ENCODE measurements at places on chromosomes 1 and 21. TPM values are rescaled to one million over a fixed set of nuclear protein-coding genes. Genes with fewer than 3 reads are reported as not detected.

ADGRL2 gene
- total RNA-seq, result not detected

LRRIQ3 gene
- 1.7 TPM for total RNA-seq

FMO5 gene
- 0.33 TPM for total RNA-seq

KIF1B gene
- 16.8 TPM for total RNA-seq

TMEM50B gene
- total RNA-seq, result 21.8 TPM

TMEM63A gene
- total RNA-seq, result 59.1 TPM

- H3K27me3 ChIP-seq, result peaks cover 7% of the 10 kb centered on the region
- no peak overlapping the region for H3K27ac ChIP-seq
- DNase-seq, result no peak
- H3K4me3 ChIP-seq, result no peak overlapping the region
- H3K4me1 ChIP-seq, result no peaks in the 10 kb centered on the region
Measured at GRCh38 chr1:29956349-29957030, 720.2 kb downstream of the PTPRU start.

- DNase-seq, result no peak
- H3K27ac ChIP-seq, result no peak overlapping the region
- peaks cover 1% of the 10 kb centered on the region for H3K36me3 ChIP-seq
- H3K4me1 ChIP-seq, result no peaks in the 10 kb centered on the region
- no peak overlapping the region for H3K4me3 ChIP-seq
- H3K27me3 ChIP-seq, result no peaks in the 10 kb centered on the region
Measured at GRCh38 chr21:40606341-40606740, 240.6 kb downstream of the DSCAM start.

DNA sequence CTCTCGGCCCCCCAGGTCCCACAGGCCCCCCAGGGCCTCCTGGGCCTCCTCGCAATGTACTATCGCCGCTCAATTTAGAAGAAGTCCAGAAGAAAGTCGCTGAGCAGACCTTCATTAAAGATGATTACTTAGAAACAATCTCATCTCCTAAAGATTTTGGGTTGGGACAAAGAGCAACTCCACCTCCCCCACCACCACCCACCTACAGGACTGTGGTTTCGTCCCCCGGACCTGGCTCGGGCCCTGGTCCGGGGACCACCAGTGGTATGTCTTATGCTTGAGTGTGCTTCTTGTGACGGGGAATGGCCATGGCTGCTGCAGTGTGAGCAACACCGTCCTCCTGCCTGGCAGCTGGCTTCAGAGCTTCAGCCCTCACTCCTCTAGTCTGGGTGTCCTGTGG, 70.2 kb upstream of the DYNLT5 start:
- no peaks in the 10 kb centered on the region for H3K4me1 ChIP-seq
- H3K4me3 ChIP-seq, result no peak overlapping the region
- peaks cover 8% of the 10 kb centered on the region for H3K27me3 ChIP-seq
- H3K36me3 ChIP-seq, result no peaks in the 10 kb centered on the region
- no peak for DNase-seq
- H3K27ac ChIP-seq, result no peak overlapping the region

GRCh38 chr1:212981571-212982328, 31.4 kb downstream of the VASH2 start:
- H3K4me1 ChIP-seq, result peaks cover 36% of the 10 kb centered on the region
- no peaks in the 10 kb centered on the region for H3K36me3 ChIP-seq
- H3K27me3 ChIP-seq, result no peaks in the 10 kb centered on the region
- H3K4me3 ChIP-seq, result no peak overlapping the region

GRCh38 chr1:218705911-218706893, 361.1 kb downstream of the TGFB2 start:
- no peaks in the 10 kb centered on the region for H3K27me3 ChIP-seq
- H3K4me3 ChIP-seq, result no peak overlapping the region
- H3K27ac ChIP-seq, result no peak overlapping the region

DNA sequence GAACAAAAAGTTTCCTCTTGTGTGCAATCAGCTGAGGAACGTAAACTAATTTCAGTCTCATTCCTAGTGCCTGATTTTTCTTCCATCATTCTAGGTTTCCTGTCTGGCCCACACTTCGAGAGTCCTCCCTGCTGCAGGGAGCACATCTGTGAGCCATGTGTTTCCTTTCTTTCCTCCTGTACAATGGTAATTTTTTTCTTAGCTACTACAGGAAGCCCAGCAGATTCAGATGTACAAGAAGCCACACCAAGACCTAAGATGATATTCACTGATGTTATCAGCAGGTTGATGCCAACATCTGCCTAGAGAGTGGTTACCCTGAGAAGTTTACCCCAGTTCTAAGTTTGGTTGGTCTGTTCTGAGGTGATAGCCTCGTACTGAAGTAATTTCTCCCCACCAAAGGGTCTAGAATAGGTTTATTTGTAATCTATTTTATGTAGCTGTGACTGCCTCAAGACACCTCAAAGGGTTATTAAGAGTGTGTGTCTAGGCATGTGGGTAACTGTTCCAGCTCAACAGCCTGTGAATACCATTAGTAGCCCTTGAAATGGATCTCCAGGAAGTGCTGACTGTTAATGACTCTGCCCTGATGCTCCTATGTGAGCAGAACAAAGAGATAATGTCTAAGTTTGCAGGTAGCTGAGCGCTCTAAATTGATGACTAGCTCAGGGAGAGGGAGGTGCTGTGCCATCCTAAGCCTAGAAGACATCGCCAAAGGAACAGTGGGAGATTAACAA, 31.7 kb upstream of the CLDN14 start:
- no peak for DNase-seq
- H3K4me3 ChIP-seq, result no peak overlapping the region
- H3K27me3 ChIP-seq, result peaks cover 10% of the 10 kb centered on the region

- H3K4me1 ChIP-seq, result no peaks in the 10 kb centered on the region
- no peak overlapping the region for H3K4me3 ChIP-seq
- H3K27ac ChIP-seq, result no peak overlapping the region
- no peak for DNase-seq
Measured at GRCh38 chr1:96296991-96297390, 424.6 kb upstream of the PTBP2 start.

DNA sequence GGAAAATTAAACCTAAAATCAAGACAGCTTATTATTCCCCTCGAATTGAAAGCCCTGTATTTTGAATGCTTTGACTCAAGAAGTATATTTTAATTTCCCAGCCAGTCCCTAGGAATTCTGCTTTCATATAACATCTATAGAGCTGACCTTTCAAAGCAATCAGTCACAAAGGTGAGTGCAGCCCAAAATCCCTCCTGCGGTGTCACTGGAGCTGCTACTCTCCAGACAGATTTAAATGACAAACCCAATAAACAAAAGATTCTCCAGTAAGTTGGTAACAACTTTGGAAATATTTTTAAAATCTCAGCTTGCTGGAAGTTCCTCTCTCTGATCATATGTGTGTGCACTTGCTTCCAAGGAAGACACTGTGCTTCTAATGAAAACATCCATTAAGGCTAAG, 14.7 kb downstream of the PLPP3 start:
- H3K4me1 ChIP-seq, result no peaks in the 10 kb centered on the region
- H3K36me3 ChIP-seq, result no peaks in the 10 kb centered on the region
- no peak overlapping the region for H3K27ac ChIP-seq
- peaks cover 2% of the 10 kb centered on the region for H3K27me3 ChIP-seq

GRCh38 chr1:244226435-244226834, 175.4 kb downstream of the ZBTB18 start:
- H3K4me1 ChIP-seq, result no peaks in the 10 kb centered on the region
- H3K27ac ChIP-seq, result no peak overlapping the region
- H3K27me3 ChIP-seq, result peaks cover 4% of the 10 kb centered on the region
- no peak for DNase-seq
- H3K36me3 ChIP-seq, result no peaks in the 10 kb centered on the region

DNA sequence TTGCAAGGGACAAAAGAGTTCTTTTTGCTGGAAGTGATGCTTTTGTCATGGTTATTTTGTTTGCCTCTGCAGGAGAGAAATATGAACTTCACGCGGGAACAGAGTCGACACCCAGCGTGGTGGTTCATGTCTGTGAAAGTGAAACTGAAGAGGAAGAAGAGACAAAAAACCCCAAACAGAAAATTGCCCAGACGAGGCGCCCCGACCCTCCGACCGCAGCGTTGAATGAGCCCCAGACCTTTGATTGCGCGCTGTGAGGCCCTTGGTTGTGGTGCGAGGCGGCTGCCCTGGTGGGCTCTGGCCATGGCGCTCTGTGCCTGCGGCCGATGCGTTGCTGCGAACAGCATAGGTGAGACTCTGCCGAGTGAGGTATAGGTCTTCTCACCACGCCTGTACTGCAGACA, 20.9 kb upstream of the NCMAP start:
- DNase-seq, result peak; percentile 85
- peak overlapping the region; percentile 99 for H3K27ac ChIP-seq
- peaks cover 56% of the 10 kb centered on the region for H3K36me3 ChIP-seq

GRCh38 chr1:200895801-200896530, 1.3 kb downstream of the INAVA start:
- peaks cover 10% of the 10 kb centered on the region for H3K4me1 ChIP-seq
- no peaks in the 10 kb centered on the region for H3K36me3 ChIP-seq
- H3K27ac ChIP-seq, result no peak overlapping the region
- H3K4me3 ChIP-seq, result no peak overlapping the region
- no peak for DNase-seq

DNA sequence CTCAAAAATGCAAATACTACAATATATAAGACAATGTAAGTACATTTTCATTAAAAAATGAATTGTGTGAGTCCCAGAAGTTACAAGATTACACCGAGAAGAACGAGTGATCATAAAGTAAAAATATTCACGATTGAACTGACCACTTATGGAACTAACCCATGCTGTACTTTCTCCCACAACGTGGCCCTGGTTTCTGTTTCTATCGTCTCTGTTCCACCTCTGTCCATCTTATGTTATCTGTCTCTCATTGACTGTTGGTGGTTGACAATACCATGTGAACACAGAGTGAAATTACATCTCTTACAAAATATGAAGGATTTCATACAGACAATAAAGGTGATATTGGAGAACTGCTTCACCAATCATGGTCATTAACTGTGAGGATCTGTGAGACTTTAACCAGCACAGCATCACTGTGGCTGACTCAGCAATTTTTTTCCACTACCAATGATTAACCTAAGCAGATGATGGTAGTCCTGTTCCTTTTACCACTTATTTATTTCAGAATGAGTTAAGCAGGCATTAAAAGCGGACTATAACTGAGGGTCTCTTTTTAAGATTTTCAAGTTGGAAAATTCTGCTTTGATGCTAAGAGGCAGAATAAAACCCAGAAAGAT, 165.1 kb downstream of the TGFB2 start:
- no peak for DNase-seq
- H3K4me1 ChIP-seq, result no peaks in the 10 kb centered on the region
- no peak overlapping the region for H3K27ac ChIP-seq
- H3K4me3 ChIP-seq, result no peak overlapping the region
- peaks cover 3% of the 10 kb centered on the region for H3K36me3 ChIP-seq

DNA sequence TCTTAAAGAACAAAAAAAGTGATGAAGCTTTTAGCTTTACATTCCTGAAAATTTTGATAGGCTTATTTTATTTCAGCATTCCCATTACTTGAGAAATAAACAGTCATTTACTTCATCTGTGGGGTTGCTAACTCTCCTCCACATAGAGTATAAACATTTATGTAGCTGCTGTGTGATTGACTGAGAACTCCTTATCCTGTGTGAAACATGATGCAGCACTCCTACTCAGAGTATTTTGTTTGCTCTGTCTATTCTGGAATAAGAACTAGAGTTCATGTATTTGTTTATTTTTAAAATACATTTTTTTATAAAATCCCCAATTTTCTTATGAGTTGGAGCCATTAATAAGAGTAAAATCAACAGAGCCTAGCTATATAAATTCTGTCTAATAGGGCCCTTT, 318.7 kb upstream of the SPAG17 start:
- H3K4me3 ChIP-seq, result no peak overlapping the region
- H3K36me3 ChIP-seq, result no peaks in the 10 kb centered on the region
- H3K27ac ChIP-seq, result no peak overlapping the region
- H3K4me1 ChIP-seq, result no peaks in the 10 kb centered on the region

DNA sequence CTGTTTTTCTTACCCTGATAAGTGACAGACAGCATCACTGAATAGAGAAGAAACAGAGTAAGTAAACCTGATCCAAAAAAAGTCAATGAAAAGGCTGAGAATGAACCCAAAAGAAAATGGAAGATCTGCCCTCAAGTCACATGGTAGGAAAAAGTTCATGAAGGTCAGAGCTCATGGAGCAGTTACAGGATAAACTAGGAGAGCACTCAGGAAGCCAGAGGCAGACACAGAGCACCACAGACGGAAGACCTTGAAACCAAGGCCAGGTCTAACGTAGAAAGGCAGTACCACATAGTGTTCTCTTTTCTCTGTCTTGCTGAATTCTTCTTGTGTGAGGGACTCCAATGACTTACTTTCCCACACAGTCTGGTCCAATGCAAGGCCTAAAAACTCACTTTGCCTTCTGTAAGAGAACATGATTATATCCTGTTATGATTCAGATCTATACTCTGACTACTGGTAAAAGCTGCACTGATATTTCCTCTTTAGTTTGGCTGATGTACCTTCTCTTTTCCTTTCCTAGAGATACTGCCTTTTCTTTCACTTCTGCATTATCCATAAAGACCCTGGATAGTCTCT, 40.8 kb downstream of the RTCA start:
- H3K36me3 ChIP-seq, result peaks cover 7% of the 10 kb centered on the region
- DNase-seq, result no peak
- H3K27ac ChIP-seq, result no peak overlapping the region

Measured in activated CD4-positive, alpha-beta memory T cell treated with anti-CD3 and anti-CD28 coated beads for 36 hours (primary cell).